Right ventricle myocardium inferior (tissue), 1 donor: ENCODE measurements at places on chromosomes 2 and 18.

- DNase-seq = no peak
These were observed 7.0 kb upstream of the NUP35 start for GRCh38 chr2:183117226-183117625.

GRCh38 chr18:77205769-77206168 is 43.9 kb upstream of the GALR1 start:
- DNase-seq = no peak

DNA sequence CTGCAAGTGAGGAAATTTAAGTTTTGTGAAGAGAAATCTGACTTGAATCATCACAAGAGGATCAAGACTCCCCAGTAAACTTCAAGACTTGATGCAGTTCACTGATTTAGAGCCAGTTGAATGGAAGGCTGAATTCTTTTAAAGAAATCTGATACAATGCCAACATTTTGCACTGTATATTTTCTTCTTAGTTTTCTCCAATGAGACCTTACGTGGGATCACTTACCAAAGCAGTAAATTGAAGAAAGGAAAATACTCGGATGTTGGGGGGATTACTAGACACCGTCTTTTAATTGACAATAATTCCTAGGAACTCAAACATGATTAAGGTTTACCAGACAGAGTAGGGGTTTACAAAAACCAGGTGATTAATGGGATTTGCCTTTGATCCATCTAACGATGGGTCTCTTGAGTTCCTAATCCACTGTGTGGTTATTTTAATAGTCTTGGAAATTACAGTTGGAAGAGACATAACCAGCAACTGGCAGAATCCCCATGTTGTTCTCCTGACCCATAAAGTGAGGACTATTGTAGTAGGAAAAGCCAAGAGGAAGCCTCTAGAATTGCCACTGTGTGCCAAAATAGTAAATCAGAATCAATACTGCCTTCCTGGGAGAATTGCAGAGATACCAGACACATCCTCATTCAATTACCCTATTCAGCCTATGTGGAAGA is 354.5 kb downstream of the PID1 start:
- DNase-seq = no peak

DNA sequence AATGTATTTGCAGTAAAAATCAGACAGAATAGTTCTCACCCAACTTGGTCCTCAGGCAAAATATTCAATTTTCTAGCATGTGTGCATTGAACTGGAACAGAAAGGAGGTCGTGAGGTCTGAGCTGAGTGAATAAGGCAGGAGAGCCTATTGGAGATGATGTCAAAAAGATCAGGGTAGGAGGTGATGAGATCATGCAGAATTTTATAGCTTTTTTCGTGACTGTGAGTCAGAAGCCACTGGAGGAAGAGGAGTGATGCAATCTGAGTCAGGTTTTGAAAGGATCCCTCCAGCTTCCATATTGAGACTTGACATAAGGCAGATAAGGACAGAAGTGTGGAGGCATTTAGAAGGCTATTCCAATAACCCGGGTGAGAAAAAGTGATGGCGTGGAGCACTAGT is 299.5 kb upstream of the SOX11 start:
- DNase-seq = no peak

- no peak for DNase-seq
These were observed 38.5 kb upstream of the RND3 start for GRCh38 chr2:150526006-150526405.
